ENCODE measurements at places on chromosomes 13 and 19.
A peak's percentile ranks its signal among the peaks of the same experiment; 100 is the strongest.

DNA sequence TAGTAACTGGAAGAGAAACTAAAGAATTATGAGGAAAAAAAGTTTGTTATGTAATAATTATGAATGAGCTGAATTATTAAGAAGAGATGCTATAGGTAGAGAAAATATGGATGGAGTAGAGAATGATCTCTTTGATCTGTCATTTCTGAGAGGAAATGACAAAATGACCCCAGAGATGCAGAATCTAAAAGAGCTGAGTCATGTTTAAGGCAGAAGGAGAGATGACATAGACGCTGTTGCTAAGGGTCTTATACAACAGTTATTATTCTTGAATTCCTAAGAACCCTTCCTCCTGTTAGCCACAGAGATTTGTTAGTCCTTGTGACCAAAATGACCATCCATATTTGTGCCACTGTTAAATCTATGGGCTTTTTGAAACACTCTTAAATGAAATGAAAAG lies 58.3 kb upstream of the FREM2 start:
- DNase-seq = no peak

- no peak for DNase-seq
These were observed 997 bp upstream of the ZNF446 start for GRCh38 chr19:58474997-58475713.

DNA sequence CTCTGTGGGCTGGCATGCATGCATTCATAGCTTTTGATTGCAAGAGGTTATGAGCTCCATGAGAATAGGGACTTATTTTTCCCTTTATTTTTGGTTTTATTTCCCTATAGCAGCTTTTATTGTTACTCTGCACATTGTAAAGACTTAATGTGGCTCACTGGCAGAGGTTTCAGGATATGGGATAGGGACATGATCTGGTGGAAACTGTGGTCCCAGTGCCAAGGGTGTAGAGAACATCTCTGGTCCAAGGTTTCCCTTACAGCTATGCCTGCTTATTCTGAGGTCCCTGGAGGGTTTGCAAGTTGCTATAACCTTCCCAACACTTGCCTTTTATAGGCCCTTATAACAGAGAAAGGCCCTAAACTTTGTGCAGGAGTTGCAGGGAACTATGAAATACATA lies 33.6 kb downstream of the LMO7 start:
- DNase-seq = no peak

DNA sequence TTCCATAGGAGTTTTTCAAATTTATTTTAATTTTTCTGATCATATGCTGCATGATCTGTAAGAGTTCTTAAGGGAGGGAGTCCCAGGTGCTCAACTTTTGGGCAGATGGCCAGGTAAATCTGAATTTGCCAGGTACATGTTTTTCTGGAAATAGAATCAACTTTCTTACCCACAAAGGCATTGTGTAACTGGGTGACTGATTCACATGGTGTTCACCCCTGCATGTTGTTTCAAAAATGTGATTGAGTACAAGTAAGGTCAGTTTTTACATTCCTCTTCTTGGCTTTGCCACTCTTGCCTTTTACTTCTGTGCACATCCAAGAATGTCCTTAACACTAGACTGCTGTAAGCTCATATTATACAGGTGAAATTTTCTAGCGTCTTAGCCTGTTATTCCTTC lies 30.4 kb downstream of the RB1 start:
- no peak for DNase-seq

GRCh38 chr19:12294249-12295158 lies at the start of gene ZNF44:
ZNF44 (minus strand) TSS chr19:12294883; CDS start chr19:12294694, 189 bp downstream.
- peak; percentile 93 for DNase-seq

GRCh38 chr19:55312621-55313512 lies 12.3 kb downstream of the TMEM150B start:
- DNase-seq = no peak

- DNase-seq = no peak
These were observed 399.1 kb upstream of the SPRY2 start for GRCh38 chr13:80740071-80740470.

- DNase-seq = no peak
These were observed 14.5 kb downstream of the STARD13 start for GRCh38 chr13:33270895-33271538.

DNA sequence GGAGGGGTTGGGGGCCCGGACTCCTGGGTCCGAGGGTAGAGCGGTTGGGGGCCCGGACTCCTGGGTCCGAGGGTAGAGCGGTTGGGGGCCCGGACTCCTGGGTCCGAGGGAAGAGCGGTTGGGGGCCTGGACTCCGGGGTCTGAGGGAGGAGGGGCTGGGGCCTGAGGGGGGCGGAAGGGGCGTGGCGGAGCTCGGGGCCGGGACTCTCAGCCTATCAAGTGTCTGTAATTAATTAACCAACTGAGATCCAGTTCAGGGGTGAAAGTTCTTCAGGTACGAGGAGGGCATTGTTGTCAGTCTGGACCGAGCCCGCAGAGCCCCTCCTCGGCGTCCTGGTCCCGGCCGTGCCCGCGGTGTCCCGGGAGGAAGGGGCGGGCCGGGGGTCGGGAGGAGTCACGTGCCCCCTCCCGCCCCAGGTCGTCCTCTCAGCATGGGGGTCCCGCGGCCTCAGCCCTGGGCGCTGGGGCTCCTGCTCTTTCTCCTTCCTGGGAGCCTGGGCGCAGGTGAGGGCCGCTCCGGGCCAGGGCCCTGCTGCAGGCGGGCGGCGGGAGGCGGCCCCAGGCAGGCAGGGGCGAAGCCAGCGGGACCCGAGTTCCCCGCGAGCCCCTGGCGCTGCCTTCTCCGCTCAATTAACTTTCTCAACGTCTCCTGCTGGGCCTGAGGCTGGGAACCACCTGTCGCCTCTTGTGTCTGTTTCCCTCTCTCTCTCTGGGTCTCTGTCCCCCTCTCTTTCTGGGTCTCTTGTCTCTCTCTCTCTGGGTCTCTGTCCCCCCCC lies 697 bp downstream of the FCGRT start:
- DNase-seq = no peak

DNA sequence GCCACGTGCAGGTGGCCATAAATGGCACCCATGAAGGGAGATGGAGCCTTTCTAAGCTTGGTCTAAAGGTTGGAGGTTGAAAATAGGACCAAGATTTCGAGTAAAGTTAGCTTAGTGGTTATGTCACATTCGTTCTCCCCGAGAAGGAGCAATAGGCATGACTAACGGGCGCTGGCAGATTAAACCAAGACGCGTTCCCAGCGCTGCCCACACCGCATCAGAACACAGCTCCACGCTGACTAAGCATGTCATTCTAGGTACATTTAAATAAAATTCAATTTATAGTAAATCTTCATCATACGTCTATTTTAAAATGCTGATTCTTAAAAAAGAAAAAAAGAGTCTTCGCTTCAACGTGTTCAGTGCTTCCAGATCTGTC lies 95.0 kb upstream of the IRS2 start:
- no peak for DNase-seq

DNA sequence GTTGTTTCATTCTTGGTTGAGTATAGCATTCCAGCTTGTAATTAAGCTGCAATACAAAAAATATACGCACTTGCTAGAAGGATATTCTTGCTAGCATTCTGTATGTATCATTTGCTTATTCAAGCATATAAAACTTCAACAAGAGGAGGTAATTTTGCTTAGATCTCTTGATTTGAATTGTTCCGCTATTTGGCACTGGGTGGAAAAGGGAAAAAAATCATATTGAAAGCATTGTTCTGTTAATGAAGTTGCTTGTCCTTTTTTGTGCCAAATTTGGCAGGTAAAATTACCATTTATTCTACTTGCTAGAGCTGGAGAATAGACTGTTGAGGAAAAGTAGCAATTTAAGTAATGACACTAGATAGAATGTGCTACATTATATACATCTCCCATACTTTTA lies 190.2 kb downstream of the GGACT start:
- DNase-seq = no peak

DNA sequence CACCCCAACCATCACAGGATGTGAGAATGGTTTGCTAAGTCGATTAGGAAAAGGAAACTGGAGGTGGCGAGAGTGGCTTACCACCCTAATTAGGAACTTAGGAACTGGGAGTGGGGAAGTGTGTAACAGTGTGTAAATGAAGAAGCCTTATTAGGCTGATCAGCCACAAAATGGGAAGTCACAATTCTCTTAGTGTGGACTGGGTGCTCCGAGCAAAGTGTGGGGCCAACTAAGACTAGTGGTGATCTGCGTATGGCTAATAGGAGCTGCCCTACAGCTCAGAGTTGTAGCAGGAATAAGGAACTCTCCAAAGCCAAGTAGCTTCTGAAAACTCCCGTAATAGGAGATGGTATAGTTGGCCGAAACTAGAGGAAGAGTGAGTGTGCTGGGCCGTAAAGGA lies 7.6 kb downstream of the SIGLEC11 start:
- DNase-seq = no peak

- DNase-seq = no peak
These were observed 8.9 kb upstream of the TRPC4 start for GRCh38 chr13:37878496-37878895.

DNA sequence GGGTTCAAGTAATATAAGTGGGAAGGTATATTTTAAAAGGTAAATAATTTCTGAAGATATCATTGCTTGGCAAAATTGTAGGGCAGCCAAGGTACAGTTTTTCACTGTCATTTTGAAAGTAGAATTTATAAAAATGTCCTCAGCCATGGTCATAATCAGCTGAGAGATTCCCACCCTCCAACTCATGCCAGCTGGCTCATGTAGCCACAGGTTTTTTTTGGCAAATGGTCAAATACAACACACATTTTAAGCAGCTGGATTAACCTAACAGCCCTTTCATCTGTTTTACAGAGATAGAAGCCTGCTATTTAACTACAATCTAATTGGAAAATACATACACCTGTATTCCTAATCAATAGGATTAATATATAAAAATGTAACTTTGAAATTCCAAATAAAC lies 619.2 kb upstream of the SGCG start:
- no peak for DNase-seq

GRCh38 chr13:110323172-110323891 lies 16.2 kb downstream of the COL4A2 start:
- DNase-seq = no peak

- DNase-seq = no peak
These were observed 97.8 kb downstream of the KLF12 start for GRCh38 chr13:74036373-74036772.

DNA sequence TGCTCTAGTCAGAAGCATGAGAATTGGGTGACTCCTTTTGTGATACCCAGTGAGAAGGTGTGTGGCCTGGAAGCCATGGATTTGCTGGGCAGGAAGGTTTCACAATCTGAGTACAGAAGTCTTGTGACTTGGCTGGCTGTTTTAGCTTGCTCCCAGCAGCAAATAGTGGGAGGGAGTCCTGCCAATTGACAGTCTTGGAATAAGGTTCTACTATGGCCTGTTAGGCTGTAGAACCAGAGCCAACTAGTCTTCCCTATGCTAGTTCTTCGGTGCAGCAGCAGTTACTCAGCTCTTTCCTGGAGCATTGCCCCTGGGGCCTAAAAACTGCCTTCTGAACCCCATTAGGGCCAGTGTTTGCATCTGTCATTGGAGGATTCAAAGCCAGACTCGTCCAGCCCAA lies 1935.4 kb upstream of the PCDH20 start:
- DNase-seq = no peak

- DNase-seq = no peak
These were observed 9.9 kb upstream of the POP4 start for GRCh38 chr19:29596080-29596727.

DNA sequence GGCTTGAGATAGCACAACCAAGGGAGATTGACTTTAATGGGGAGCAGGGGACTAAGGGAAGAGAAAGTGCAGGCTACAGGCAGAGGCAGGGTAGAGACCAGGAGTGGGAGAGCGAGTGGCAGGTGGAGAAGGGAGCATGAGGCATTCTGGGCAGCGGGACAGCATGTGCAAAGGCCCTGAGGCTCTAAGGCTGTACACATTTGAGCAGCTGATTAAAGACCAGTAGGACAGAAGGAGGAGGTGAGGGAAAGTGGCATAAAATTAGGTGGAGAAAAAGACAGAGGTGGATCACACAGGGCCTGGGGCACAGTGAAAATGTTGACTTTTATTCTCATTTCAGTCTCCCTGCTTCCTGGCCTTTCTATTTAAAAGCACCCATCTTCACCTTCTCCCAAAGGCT lies 74.4 kb downstream of the ALOX5AP start:
- DNase-seq = no peak

DNA sequence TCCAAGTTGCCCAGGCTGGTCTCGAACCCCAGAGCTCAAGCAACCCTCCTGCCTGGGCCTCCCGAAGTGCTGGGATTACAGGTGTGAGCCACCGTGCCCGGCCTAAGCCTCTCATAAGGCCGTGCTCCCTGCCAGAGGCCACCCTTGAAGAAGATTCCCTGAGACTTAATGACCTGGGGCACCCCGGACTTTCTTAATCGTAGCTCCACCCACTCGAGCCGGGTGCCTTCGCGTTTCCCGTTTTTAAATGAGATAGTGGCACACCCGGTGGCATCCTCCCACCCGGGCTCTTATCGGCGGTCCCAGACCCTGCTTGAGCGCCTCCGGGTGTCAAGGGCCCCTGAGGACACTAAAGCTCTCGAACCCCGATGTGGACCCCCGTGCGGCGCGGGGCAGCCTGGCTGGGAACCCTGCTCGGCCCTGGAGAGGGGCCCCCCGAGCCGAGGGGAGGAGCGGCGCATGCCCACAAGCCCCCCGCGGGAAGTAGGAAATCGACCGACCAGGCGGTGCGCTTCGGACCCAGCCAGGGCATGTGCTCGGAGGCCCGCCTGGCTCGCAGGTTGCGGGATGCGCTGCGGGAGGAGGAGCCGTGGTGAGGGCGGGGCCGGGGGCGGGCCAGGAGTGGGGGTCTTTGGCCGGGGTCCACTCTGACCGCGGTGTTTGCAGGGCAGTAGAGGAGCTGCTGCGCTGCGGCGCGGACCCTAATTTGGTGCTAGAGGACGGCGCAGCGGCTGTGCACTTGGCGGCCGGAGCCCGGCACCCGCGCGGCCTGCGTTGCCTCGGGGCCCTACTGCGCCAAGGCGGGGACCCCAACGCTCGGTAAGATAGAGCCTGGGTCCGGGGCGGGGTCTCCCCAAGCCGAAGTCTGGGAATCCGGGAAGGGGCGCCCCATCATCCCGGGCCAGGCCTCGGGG lies at the start of gene ANKLE1:
ANKLE1 (plus strand) TSS at position 511 of the 914 bp plus-strand sequence; CDS start at position 531, 20 bp downstream.
- DNase-seq = no peak

DNA sequence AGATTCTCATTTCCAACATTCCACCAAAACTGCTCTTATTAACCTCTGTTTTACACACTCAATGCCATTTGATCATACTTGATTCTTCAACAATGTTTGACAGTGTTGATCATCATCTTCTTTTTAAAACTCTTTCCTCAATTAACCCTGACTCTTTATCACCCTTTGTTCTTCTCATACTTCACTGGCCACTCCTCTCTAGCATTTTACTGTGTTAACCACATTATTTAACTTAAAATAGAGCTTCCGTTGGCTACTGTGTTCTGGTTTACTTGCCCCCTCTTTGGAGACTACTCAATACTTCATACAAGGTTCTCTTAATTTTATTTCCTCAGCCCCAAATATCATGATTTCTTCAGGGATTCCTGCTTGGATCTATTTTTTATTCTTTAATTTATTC lies 121.1 kb upstream of the SPRY2 start:
- no peak for DNase-seq

GRCh38 chr13:46756977-46757376 lies 40.0 kb downstream of the ESD start:
- DNase-seq = no peak

- DNase-seq = no peak
These were observed 29.7 kb upstream of the ALOX5AP start for GRCh38 chr13:30705680-30706079.

- DNase-seq = no peak
These were observed 234.9 kb downstream of the TEX29 start for GRCh38 chr13:111555268-111555808.
